ENCODE measurements at places on chromosomes 6 and 20. TPM values are rescaled to one million over a fixed set of nuclear protein-coding genes. Genes with fewer than 3 reads are reported as not detected.

- peak; percentile 27 for DNase-seq
- no peaks in the 10 kb centered on the region for H3K36me3 ChIP-seq
Observed at GRCh38 chr20:50980851-50981713, 22.5 kb downstream of the MOCS3 start.

OSER1 gene
- total RNA-seq: 34.2 TPM

GRCh38 chr6:78810146-78810545, 57.2 kb upstream of the IRAK1BP1 start:
- no peak for DNase-seq

RAB44 gene
- total RNA-seq: not detected

NKAPL gene
- total RNA-seq: 7.6 TPM

AVP gene
- total RNA-seq: not detected

DNA sequence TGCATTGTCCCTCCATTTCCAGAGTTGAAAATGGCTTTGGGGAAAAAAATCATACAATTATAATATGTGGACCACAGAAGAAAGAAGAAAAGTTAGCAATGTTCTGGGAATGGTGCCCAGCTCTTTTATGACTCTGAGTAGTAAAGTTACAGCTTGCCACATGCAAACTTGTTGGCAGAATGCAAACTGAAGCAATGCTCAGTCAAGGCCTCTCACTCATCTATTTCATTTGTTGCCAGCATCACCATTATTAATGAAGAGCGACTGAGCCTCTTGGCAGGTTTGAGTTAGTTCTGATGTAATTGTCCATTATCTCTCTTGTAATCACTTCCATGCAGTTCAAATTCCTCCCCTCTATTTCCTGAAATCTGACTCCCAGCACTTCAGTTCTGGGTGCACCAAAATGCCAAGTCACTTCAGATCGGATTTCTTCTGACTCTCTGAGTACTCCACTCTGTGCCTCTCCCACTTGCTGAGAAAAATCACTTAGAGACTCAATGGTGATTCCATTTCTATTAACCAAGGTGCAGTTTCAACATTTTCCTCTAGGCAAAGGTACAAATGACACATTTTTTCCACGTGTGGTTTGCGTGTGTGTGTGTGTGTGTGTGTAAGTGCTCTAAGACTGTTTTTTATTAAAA, 154.4 kb upstream of the STMND1 start:
- no peak for DNase-seq
- no peak overlapping the region for H3K27ac ChIP-seq
- no peaks in the 10 kb centered on the region for H3K27me3 ChIP-seq
- no peaks in the 10 kb centered on the region for H3K4me1 ChIP-seq
- H3K4me3 ChIP-seq: no peak overlapping the region

GRCh38 chr20:7180256-7181045, 413.0 kb downstream of the BMP2 start:
- no peaks in the 10 kb centered on the region for H3K4me1 ChIP-seq
- no peak overlapping the region for H3K27ac ChIP-seq
- no peak overlapping the region for H3K4me3 ChIP-seq
- no peaks in the 10 kb centered on the region for H3K36me3 ChIP-seq

HLA-DQB2 gene
- 1.7 TPM for total RNA-seq

TSPO2 gene
- not detected for total RNA-seq

DNA sequence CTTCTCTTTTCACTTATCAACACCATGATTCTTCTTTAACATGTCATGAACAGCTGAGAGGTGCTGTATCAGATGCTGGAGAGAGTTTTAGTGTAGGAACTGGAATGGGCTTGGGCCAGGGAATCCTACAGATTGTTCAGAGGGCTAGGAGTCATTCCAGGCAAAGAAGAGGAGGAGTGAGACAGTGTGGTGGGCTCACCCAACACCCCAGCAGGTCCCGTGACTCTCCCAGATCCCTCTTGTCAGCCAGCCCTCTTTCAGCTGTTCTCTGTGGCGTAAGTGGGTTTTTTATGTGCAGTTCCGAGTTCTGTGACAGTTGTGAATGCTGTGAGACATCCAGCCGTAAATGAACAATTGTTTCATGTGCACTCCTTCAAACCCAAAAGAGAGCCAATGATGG, 31.4 kb upstream of the CEP162 start:
- DNase-seq: no peak
- H3K27ac ChIP-seq: no peak overlapping the region
- H3K4me1 ChIP-seq: no peaks in the 10 kb centered on the region
- no peak overlapping the region for H3K4me3 ChIP-seq
- H3K27me3 ChIP-seq: no peaks in the 10 kb centered on the region

RWDD1 gene
- total RNA-seq: 45.7 TPM

DNA sequence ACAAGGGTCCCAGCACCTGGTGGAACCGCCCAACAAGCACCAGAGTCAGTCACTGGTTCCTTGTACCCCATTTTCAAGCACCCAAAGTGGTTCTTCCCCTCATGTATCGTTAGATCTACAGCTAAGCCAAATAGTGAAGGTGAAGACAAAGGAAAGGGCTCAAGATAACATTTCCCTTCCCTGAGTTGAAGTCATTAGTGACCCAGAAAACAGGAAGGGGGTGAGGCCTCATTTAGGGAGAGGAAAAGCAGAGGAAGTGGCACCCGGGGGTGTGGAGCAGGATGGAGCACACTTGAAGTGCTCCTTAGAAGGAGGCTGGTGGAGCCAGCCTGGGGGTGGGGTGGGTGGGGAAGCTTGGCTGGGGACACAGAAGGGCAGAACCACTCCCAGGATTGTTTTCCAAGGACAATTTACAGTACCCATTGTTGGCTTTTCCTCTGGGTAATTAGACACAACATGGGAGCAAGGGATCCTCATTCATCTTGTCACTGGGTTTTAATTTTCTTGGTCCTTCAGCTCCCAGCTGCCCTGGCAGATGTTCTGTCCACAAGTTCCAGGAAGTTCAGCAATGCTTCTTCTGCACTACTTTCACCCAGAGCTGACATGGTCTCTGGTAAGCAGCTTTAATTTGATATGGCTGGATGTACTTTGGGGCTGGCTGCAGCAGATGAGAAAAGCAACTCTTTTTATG, 73.3 kb upstream of the CD93 start:
- H3K4me3 ChIP-seq: no peak overlapping the region
- H3K27ac ChIP-seq: peak overlapping the region; percentile 72
- H3K36me3 ChIP-seq: no peaks in the 10 kb centered on the region
- no peak for DNase-seq

OR2H1 gene
- total RNA-seq: not detected

CNBD2 gene
- total RNA-seq: 3.2 TPM

GRCh38 chr20:58228103-58228483, 360 bp downstream of the ANKRD60 start:
- peak overlapping the region; percentile 9 for H3K4me3 ChIP-seq
- H3K27me3 ChIP-seq: peaks cover 57% of the 10 kb centered on the region
- H3K27ac ChIP-seq: no peak overlapping the region

DNA sequence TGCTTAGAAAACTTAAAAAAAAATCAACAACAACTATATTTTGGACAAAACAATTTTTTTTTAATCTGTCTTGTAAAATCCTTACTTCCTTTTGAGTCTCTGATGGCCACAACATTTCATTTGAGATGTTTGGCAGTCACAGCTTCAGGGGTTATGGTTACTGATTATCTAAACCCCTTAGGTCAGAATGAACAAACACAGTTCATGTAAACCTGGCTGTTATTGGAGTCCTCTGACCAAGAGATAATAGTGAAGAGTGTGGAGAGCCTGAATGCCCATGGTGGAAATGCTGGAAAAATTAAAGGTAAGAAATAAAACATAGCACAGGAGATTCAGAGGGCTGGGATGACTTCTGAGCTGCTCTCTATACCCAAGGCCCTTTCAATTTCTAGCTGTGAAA, 38.2 kb downstream of the TMX4 start:
- no peaks in the 10 kb centered on the region for H3K27me3 ChIP-seq
- no peaks in the 10 kb centered on the region for H3K4me1 ChIP-seq
- no peak for DNase-seq
- peaks cover 79% of the 10 kb centered on the region for H3K36me3 ChIP-seq
- no peak overlapping the region for H3K27ac ChIP-seq

- no peaks in the 10 kb centered on the region for H3K36me3 ChIP-seq
- peaks cover 30% of the 10 kb centered on the region for H3K27me3 ChIP-seq
- H3K27ac ChIP-seq: no peak overlapping the region
- H3K4me3 ChIP-seq: no peak overlapping the region
- no peaks in the 10 kb centered on the region for H3K4me1 ChIP-seq
Observed at GRCh38 chr20:59305908-59306655, 5.7 kb downstream of the EDN3 start.

DNA sequence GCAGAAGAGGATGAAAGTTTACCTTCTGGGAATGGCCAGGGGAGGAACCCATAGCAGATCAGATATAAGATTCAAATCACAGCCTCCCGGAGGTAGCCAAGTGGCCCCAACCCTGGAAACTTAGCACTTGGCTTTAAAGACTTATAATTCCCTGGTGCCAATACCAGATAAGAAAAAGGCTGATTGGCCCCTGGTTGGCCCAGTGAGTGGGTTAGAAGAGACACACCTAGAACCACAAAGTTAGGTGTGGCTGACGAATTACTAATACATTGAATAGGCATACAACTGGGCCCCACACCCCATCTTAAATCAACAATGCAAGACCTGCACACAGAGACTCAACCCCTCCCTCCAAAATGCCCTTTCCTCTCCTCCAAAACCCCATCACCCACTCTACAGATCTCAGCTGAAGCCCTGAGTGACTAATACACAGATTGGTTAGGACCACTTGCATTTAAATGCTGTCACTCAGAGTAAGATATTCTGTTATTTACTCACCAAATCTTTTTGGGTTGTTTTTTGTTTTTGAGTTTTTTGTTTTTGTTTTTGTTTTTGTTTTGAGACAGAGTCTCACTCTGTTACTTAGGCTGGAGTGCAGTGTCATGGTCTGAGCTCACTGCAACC, 315.4 kb upstream of the JARID2 start:
- H3K27ac ChIP-seq: no peak overlapping the region
- no peaks in the 10 kb centered on the region for H3K27me3 ChIP-seq
- no peak overlapping the region for H3K4me3 ChIP-seq
- H3K36me3 ChIP-seq: no peaks in the 10 kb centered on the region
- peaks cover 6% of the 10 kb centered on the region for H3K4me1 ChIP-seq

DNA sequence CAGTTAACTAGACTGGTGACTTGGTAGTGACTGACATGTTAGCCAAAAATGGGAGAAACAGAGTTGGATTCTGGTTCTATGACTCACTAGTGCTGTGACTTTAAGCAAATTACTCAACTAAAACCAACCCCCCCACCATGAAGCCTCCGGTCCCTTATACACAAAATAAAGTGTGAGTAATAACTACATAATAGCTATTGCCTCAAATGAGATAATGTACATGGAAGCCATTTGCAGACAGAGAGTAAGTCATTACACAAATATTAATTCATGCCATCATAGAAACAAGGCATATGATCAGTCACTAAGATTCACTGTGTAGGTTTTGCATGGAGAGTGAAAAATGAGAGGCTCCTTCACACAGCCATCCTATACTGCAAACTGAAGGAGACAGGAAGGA, 111.9 kb downstream of the HIVEP2 start:
- H3K4me3 ChIP-seq: no peak overlapping the region
- DNase-seq: no peak
- no peaks in the 10 kb centered on the region for H3K36me3 ChIP-seq
- no peaks in the 10 kb centered on the region for H3K27me3 ChIP-seq

DNA sequence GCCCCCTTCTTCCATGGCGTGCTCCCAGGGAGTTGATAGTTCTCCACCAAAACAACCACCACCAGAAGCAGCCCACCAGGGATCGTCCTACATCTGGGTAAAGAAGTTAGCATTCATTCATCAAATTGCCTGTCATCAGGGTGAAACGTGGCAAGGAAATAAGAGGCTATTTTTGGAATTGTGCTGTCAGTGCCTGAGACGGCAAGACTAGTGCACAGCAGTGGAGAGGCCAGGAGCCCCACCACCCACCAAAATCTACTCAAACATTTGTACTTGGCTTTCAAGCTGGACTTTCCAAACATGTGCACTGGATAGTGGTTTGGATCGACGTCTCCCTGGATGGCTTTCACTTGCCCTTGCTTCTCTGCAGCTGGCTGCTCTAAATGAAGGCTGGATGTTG, 44.8 kb downstream of the TXNDC5 start:
- H3K4me3 ChIP-seq: no peak overlapping the region
- H3K36me3 ChIP-seq: no peaks in the 10 kb centered on the region
- no peak for DNase-seq
- no peak overlapping the region for H3K27ac ChIP-seq
- no peaks in the 10 kb centered on the region for H3K27me3 ChIP-seq

HTR1E gene
- total RNA-seq: not detected

DNA sequence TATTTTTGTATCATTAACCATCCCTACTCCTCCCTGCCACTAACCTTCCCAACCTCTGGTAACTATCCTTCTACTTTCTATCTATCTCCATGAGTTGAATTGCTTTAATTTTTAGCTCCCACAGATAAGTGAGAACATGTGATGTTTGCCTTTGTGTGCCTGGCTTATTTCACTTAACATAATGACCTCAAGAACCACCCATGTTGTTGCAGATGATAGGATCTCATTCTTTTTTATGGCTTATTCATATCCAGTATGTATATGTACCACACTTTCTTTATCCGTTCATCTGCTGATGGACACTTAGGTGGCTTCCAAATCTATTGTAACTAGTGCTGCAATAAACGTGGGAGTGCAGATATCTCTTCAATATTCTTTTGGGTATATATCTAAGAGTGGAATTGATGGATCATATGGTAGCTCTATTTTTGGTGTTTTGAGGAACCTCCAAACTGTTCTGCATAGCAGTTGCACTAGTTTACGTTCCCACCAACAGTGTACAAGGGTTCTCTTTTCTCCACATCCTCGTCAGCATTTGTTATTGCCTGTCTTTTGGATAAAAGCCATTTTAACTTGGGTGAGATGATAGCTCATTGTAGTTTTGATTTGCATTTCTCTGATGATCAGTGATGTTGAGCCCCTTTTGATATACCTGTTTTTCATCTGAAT, 201.4 kb downstream of the ARHGAP18 start:
- peaks cover 19% of the 10 kb centered on the region for H3K4me1 ChIP-seq
- DNase-seq: no peak
- peaks cover 97% of the 10 kb centered on the region for H3K36me3 ChIP-seq
- H3K4me3 ChIP-seq: no peak overlapping the region
- H3K27me3 ChIP-seq: no peaks in the 10 kb centered on the region

GRCh38 chr20:26276554-26277210, 580.0 kb upstream of the ZNF337 start:
- no peaks in the 10 kb centered on the region for H3K4me1 ChIP-seq
- H3K36me3 ChIP-seq: no peaks in the 10 kb centered on the region
- no peak overlapping the region for H3K27ac ChIP-seq
- no peak overlapping the region for H3K4me3 ChIP-seq
- DNase-seq: no peak
